ENCODE measurements at places on chromosomes 6 and 20.
A peak's percentile ranks its signal among the peaks of the same experiment; 100 is the strongest.

- DNase-seq, result no peak
Measured at GRCh38 chr6:13831615-13832014, 17.3 kb upstream of the MCUR1 start.

GRCh38 chr20:38460040-38460623, 12.5 kb upstream of the RALGAPB start:
- peak; percentile 80 for DNase-seq

DNA sequence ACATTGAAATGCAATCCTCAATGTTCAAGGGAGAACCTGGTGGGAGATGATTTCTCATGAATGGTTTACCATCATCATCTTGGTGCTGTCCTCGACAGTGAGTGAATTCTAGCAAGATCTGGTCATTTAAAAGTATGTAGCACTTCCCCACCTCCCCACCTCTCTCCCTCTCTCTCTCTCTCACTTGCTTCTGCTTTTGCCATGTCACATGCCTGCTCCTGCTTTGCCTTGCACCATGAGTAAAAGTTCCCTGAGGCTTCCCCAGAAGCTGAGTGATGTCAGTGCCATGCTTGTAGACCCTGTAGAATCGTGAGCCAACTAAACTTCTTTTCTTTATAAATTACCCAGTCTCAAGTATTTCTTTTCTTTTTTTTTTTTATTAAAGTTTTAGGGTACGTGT, 60.5 kb downstream of the DST start:
- DNase-seq, result no peak

DNA sequence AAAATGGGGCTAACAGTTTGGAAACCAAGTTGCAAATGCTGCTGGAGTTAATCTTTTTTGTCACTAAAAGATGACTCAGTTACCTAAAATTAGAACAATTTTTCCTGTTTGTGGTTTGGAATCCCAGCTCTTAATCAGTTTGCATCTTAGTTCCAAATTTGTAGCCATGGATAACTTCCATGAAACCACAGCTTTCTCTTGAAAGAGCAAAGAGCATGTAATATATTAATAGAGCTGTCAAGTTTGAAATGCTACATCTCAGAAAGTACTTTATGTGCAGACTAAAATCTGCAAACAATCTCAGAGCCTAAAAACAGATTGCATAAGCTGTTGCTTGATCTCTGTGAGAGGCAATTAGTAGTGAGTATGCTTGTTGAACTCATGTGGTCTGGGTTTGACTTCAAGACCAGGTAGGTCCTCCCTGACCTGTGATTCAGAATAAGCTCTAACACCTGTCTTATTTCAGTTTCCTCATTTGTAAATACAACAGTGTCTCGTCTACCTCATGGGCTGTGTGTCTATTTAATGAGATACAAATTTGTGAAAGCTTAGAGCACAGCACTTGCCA, 23.5 kb downstream of the DHX35 start:
- peak; percentile 94 for DNase-seq

DNA sequence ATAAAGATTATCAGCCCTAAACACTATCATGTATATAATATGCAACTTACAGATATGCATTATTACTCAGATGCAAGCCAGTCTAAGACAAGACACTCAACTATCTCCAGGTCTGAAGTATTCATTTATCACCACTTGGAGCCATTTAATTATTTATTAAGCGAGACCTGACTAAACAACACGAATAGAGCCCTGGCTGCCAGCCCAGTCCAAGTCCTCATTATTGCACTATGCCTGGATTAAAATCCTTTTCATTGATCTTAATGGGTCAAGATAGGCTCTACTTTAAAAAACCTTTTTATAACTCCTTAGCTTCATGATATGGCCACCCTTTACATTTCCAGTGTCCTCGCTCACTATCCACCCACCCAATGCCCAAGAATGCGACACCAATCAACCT, 183.1 kb upstream of the MARCKS start:
- DNase-seq, result no peak

Data from fibroblast of the aortic adventitia (primary cell).